Activated CD4-positive, alpha-beta T cell treated with anti-CD3 and anti-CD28 coated beads, Interleukin-2, amount 10 ng/mL, durations not matched to agents 7 days and 5 days (primary cell): ENCODE measurements at places on chromosomes 2 and 18.

DNA sequence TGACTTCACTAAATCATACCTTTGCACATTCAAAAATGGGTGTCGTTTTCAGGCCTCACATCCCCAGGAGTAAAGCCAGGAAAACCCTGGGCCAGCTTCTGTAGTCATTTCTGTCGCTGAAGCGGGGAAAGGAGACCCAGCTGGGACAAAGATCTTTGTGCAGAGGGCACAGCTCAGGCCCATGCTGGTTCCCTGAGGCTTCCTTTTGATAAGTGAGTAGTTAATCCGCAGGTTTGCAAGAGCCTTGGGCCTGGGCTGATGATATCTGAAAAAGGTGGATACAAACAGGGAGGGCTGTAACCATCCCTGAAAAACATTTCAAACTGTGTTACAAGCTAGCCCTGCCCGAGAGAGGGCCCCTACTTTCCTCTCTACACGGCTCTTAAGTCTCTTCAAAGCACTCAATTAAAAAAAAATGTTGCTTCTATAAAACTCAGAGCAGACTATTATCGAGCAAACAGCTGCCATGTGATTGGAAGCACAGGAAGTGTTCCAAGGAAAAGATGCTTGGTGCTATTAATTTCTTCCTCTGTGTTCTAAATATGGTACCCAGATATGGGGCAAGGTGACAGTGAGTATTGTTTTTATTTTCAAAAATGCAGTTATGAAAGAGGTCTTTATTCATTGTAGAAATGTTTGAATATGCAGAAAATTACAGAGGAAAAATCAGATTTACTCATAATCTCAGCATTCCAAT, 117.2 kb downstream of the LNPK start:
- no peak for DNase-seq
- no peak overlapping the region for H3K4me3 ChIP-seq
- H3K36me3 ChIP-seq: no peaks in the 10 kb centered on the region
- H3K27ac ChIP-seq: no peak overlapping the region

- no peak overlapping the region for H3K27ac ChIP-seq
- no peak overlapping the region for H3K4me3 ChIP-seq
- H3K36me3 ChIP-seq: no peaks in the 10 kb centered on the region
- DNase-seq: no peak
- no peaks in the 10 kb centered on the region for H3K27me3 ChIP-seq
Measured at GRCh38 chr2:77156599-77156998, 365.6 kb downstream of the LRRTM4 start.

- peaks cover 36% of the 10 kb centered on the region for H3K36me3 ChIP-seq
- no peaks in the 10 kb centered on the region for H3K27me3 ChIP-seq
- no peak overlapping the region for H3K4me3 ChIP-seq
Measured at GRCh38 chr2:105294844-105295481, 34.6 kb downstream of the TGFBRAP1 start.

DNA sequence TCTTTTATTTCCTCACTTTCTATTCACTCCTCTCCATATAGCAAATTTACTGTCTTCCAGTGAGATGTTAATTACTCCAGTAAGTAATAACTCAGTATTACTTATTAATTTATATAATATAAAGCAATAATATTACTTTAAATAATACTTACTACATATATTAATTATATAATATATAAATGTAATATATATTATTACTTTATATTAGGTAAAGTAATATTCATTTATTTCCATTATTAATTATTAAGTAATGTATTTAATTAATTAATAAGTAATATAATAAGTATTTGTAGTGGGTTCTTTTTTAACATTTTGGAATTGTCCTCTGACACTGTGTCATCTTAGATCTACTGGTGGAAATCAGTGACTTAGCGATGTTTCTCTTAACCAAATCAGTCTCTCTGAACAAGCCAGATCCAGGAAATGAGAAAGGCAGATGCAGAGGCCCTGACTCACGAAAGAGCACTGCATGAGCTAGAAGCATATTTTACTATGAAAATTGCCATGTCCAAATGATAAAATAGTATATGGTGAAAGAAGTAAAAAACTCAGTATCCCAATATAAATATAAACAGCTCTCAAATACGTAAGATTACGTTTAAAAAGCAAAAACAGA, 115.9 kb downstream of the DSEL start:
- no peaks in the 10 kb centered on the region for H3K4me1 ChIP-seq
- DNase-seq: no peak
- no peaks in the 10 kb centered on the region for H3K36me3 ChIP-seq
- H3K4me3 ChIP-seq: no peak overlapping the region
- H3K27ac ChIP-seq: no peak overlapping the region

- no peaks in the 10 kb centered on the region for H3K36me3 ChIP-seq
- no peak overlapping the region for H3K4me3 ChIP-seq
- H3K27me3 ChIP-seq: no peaks in the 10 kb centered on the region
- H3K4me1 ChIP-seq: peaks cover 20% of the 10 kb centered on the region
Measured at GRCh38 chr2:41720331-41721251, 327.2 kb upstream of the PKDCC start.

- no peak overlapping the region for H3K4me3 ChIP-seq
- H3K4me1 ChIP-seq: no peaks in the 10 kb centered on the region
- H3K36me3 ChIP-seq: no peaks in the 10 kb centered on the region
- no peak for DNase-seq
- H3K27ac ChIP-seq: no peak overlapping the region
Measured at GRCh38 chr2:178233428-178233827, 39.1 kb downstream of the OSBPL6 start.

DNA sequence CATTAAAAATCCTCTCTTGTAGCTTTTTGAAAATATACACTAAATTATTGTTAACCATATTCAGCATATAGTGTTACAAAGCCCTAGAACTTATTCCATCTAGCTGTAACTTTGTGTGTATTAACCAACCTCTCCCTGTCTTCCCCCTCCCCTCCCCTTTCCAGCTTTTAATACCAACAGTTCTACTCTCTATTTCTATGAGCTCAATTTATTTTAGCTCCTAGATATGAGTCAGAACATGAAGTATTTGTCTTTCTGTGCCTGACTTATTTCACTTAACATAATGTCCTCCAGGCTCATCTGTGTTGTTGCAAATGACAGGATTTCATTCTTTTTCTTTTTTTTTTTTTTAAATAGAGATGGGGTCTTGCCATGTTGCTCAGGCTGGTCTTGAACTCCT, 45.1 kb downstream of the GPD2 start:
- peaks cover 21% of the 10 kb centered on the region for H3K4me1 ChIP-seq
- DNase-seq: no peak
- no peaks in the 10 kb centered on the region for H3K27me3 ChIP-seq
- H3K4me3 ChIP-seq: no peak overlapping the region
- H3K27ac ChIP-seq: no peak overlapping the region
- H3K36me3 ChIP-seq: peaks cover 17% of the 10 kb centered on the region

- no peaks in the 10 kb centered on the region for H3K4me1 ChIP-seq
- DNase-seq: no peak
- peaks cover 12% of the 10 kb centered on the region for H3K27me3 ChIP-seq
- H3K27ac ChIP-seq: no peak overlapping the region
- H3K36me3 ChIP-seq: no peaks in the 10 kb centered on the region
- H3K4me3 ChIP-seq: no peak overlapping the region
Measured at GRCh38 chr2:114001937-114002336, 112.0 kb downstream of the ACTR3 start.

GRCh38 chr2:24307961-24308360, 52.4 kb downstream of the ITSN2 start:
- H3K4me3 ChIP-seq: no peak overlapping the region
- peaks cover 34% of the 10 kb centered on the region for H3K36me3 ChIP-seq
- no peak for DNase-seq

- no peak overlapping the region for H3K27ac ChIP-seq
- peaks cover 9% of the 10 kb centered on the region for H3K36me3 ChIP-seq
- peaks cover 65% of the 10 kb centered on the region for H3K4me1 ChIP-seq
- H3K27me3 ChIP-seq: no peaks in the 10 kb centered on the region
- H3K4me3 ChIP-seq: no peak overlapping the region
Measured at GRCh38 chr2:46355756-46356155, 58.5 kb downstream of the EPAS1 start.

GRCh38 chr2:105329197-105329554, 359 bp downstream of the TGFBRAP1 start:
- no peak for DNase-seq
- H3K4me3 ChIP-seq: peak overlapping the region; percentile 80
- peaks cover 7% of the 10 kb centered on the region for H3K36me3 ChIP-seq
- H3K27me3 ChIP-seq: no peaks in the 10 kb centered on the region
- peak overlapping the region; percentile 84 for H3K27ac ChIP-seq

- no peaks in the 10 kb centered on the region for H3K27me3 ChIP-seq
- peaks cover 75% of the 10 kb centered on the region for H3K36me3 ChIP-seq
- DNase-seq: no peak
Measured at GRCh38 chr2:201267278-201268030, 7.1 kb downstream of the CASP8 start.

DNA sequence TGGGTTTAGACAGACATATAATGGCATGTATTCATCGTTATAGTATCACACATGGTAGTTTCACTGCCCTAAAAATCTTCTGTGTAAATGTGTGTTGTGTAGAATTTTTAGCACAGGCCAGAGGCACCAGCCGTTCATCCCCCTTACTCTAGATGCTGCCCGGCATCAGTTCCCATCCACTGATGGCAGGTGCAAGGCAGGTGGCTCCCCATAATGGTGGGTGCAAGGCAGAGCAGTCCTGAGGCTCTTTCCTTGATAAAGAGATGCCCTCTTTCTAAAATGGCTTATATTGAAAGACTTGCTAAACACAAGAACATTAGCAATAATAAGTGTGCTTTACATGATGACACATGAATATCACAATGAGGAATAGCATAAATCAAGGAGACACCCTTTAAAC, 508.5 kb downstream of the EPHA4 start:
- no peaks in the 10 kb centered on the region for H3K36me3 ChIP-seq
- no peak for DNase-seq
- no peaks in the 10 kb centered on the region for H3K4me1 ChIP-seq
- no peak overlapping the region for H3K27ac ChIP-seq
- H3K4me3 ChIP-seq: no peak overlapping the region
- no peaks in the 10 kb centered on the region for H3K27me3 ChIP-seq

- H3K27ac ChIP-seq: no peak overlapping the region
- H3K4me1 ChIP-seq: peaks cover 6% of the 10 kb centered on the region
- H3K27me3 ChIP-seq: no peaks in the 10 kb centered on the region
- no peak for DNase-seq
- H3K4me3 ChIP-seq: no peak overlapping the region
Measured at GRCh38 chr2:40369267-40370006, 82.5 kb downstream of the SLC8A1 start.

DNA sequence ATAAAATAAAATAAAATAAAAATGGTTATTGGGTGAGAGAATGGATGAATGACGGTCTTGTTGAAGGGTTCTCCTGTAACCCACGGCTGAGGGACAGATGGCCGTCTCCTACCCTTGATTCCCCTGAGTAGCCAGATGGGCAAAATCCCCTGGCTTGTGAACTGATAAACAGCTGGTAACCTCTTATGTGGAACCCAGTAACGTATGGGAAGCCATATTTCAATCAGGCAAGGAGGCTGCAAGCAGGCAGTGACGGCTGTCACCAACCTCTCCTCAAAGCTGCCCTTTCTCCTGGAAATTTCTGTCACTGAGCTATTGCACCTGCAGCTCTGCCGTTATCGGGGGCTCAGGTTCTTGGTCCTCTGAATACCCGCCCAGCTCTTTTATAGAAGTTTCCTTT, 165.3 kb upstream of the SMAD2 start:
- no peak for DNase-seq
- no peaks in the 10 kb centered on the region for H3K4me1 ChIP-seq

- no peaks in the 10 kb centered on the region for H3K27me3 ChIP-seq
- no peak for DNase-seq
- H3K4me1 ChIP-seq: no peaks in the 10 kb centered on the region
- no peak overlapping the region for H3K27ac ChIP-seq
- H3K4me3 ChIP-seq: no peak overlapping the region
- H3K36me3 ChIP-seq: no peaks in the 10 kb centered on the region
Measured at GRCh38 chr2:122315306-122315705, 559.9 kb downstream of the TSN start.

- H3K27ac ChIP-seq: no peak overlapping the region
- peaks cover 60% of the 10 kb centered on the region for H3K27me3 ChIP-seq
- H3K4me3 ChIP-seq: peak overlapping the region; percentile 4
- peak; percentile 49 for DNase-seq
Measured at GRCh38 chr18:13800505-13801259, 23.3 kb upstream of the MC5R start.

DNA sequence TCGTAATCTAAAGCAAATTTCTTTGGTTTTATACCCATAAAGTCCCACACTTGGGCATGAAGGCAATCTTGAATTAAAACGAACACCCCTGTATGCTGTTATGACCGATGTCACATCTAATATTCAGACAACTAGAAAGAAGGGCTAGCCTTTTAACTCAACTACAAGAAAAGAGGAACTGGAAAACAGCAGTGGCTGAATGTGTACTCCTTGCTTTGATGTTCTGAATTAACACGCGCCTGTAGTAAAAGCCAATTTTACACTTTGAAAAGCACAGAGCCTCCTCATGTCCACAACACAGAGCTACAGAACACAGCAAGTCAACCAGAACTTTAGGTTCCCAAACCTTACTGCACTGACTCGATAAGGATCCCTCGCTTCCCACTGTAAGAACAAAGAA, 147.6 kb downstream of the HDAC4 start:
- no peak overlapping the region for H3K27ac ChIP-seq
- no peak overlapping the region for H3K4me3 ChIP-seq
- H3K27me3 ChIP-seq: no peaks in the 10 kb centered on the region
- H3K36me3 ChIP-seq: peaks cover 68% of the 10 kb centered on the region
- peaks cover 75% of the 10 kb centered on the region for H3K4me1 ChIP-seq

GRCh38 chr2:212683346-212684097, 144.9 kb upstream of the ERBB4 start:
- peaks cover 2% of the 10 kb centered on the region for H3K4me1 ChIP-seq
- no peak overlapping the region for H3K4me3 ChIP-seq
- DNase-seq: no peak
- no peak overlapping the region for H3K27ac ChIP-seq
- peaks cover 5% of the 10 kb centered on the region for H3K27me3 ChIP-seq
- H3K36me3 ChIP-seq: no peaks in the 10 kb centered on the region

- H3K27me3 ChIP-seq: no peaks in the 10 kb centered on the region
- no peak overlapping the region for H3K4me3 ChIP-seq
- H3K4me1 ChIP-seq: peaks cover 2% of the 10 kb centered on the region
Measured at GRCh38 chr2:197011801-197012641, 85.5 kb upstream of the PGAP1 start.

- no peak overlapping the region for H3K27ac ChIP-seq
- H3K4me3 ChIP-seq: no peak overlapping the region
- no peak for DNase-seq
- H3K36me3 ChIP-seq: no peaks in the 10 kb centered on the region
- H3K4me1 ChIP-seq: peaks cover 27% of the 10 kb centered on the region
- H3K27me3 ChIP-seq: no peaks in the 10 kb centered on the region
Measured at GRCh38 chr2:238284802-238285515, 3.5 kb downstream of the PER2 start.

- no peaks in the 10 kb centered on the region for H3K36me3 ChIP-seq
- H3K27ac ChIP-seq: no peak overlapping the region
- peaks cover 31% of the 10 kb centered on the region for H3K27me3 ChIP-seq
Measured at GRCh38 chr2:127661072-127661649, 14.2 kb downstream of the LIMS2 start.

GRCh38 chr2:123448801-123449200, 576.3 kb upstream of the CNTNAP5 start:
- no peaks in the 10 kb centered on the region for H3K36me3 ChIP-seq
- no peak overlapping the region for H3K27ac ChIP-seq
- no peaks in the 10 kb centered on the region for H3K4me1 ChIP-seq
- H3K4me3 ChIP-seq: no peak overlapping the region
- no peak for DNase-seq

- H3K4me1 ChIP-seq: no peaks in the 10 kb centered on the region
- DNase-seq: no peak
- H3K36me3 ChIP-seq: no peaks in the 10 kb centered on the region
- H3K27ac ChIP-seq: no peak overlapping the region
- H3K4me3 ChIP-seq: no peak overlapping the region
Measured at GRCh38 chr18:44536619-44537018, 144.1 kb upstream of the SETBP1 start.
